Mesothelial cell of epicardium (in vitro differentiated cells): ENCODE measurements at places on chromosomes 6 and 20. TPM values are rescaled to one million over a fixed set of nuclear protein-coding genes. Genes with fewer than 3 reads are reported as not detected.

DNA sequence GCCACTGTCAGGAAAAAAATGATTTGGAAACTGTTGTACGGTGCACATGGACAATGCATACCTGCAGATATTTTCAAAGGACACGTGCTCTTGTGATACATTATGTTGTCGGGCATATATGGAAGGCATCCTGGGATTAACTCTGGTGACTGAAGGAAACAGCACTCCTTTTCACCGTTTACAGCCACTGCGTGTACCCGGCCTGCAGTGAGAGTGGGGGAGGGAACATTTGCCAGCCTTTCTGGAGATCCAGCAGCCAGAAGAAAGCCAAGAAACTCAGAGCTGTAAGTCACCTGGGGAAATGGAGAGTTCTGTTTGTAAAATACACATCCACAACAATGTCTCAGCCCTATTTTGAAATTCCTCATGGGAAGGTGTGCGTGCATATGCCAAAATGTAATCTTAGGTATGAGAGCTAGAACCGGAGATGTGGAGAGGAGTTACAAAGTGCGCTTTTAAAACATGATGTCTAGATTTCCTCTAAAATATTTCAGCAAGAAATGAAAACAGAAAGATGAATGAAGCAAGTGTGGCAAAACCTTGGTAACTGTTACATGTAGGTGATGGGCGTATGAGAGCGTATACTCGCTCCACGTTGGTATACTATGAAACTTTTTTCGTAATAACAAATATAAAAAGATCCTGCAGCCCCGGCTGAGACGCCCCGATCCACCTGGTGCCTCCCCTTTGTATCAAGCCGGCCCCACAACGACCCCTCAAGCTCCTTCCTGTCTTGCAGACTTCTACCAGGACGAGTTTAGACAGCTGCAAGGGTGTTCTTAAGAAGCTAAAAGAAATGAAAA, 8.6 kb upstream of the FOXF2 start:
- peaks cover 93% of the 10 kb centered on the region for H3K27me3 ChIP-seq
- DNase-seq = no peak
- no peaks in the 10 kb centered on the region for H3K36me3 ChIP-seq
- no peak overlapping the region for H3K27ac ChIP-seq

DNA sequence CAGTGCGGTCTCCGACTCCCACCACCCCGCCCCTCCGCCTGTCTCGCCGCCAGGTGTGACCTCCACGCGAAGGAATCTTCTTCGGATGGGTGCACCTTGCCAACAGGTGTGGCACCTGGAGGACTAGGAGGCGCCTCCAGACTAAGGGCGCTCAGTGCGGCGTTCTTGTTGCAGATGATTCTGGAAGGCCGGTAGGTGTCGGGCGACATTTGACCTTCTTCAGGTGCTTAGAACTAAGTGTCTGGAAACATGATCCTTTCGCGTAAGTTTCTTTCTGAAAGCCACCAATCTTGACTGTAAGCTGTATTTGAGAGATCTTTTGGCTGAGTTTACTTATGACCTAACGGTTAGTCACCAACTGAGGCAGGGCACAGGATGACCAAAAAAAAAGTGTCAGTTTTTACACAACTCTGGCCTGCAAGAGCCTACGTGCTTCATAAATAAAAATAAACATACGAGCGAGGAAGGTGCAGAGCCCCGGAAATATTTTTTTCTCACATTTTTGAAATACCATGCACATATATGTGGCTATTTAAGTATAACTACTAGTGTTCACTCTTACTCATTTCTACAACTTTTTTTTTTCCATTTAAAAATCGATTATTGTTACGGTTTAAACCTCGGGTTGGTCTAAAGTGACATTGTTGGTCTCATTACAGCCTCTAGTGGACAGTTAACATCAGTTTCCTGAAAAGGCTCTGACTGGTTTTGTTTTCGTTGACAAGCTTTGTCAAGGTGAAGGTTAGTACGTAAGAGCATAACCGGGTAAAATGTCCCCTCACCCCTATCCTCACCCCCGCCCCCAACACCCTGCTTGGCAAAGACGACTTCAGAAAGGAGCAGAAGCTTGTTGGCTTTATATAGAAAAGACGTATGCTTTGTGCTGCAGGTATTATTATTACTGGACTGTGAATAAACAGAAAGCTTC, 1.6 kb upstream of the ATXN1 start:
- H3K36me3 ChIP-seq = no peaks in the 10 kb centered on the region
- H3K27me3 ChIP-seq = no peaks in the 10 kb centered on the region
- DNase-seq = peak; percentile 54
- peak overlapping the region; percentile 95 for H3K27ac ChIP-seq
- peaks cover 53% of the 10 kb centered on the region for H3K4me1 ChIP-seq
- H3K4me3 ChIP-seq = peak overlapping the region; percentile 97

GRCh38 chr6:25931411-25931709, 869 bp upstream of the SLC17A2 start:
- DNase-seq = no peak

GRCh38 chr6:18663011-18663410, 275.9 kb downstream of the RNF144B start:
- DNase-seq = no peak
- H3K36me3 ChIP-seq = no peaks in the 10 kb centered on the region
- H3K27ac ChIP-seq = no peak overlapping the region
- H3K27me3 ChIP-seq = peaks cover 13% of the 10 kb centered on the region

DNA sequence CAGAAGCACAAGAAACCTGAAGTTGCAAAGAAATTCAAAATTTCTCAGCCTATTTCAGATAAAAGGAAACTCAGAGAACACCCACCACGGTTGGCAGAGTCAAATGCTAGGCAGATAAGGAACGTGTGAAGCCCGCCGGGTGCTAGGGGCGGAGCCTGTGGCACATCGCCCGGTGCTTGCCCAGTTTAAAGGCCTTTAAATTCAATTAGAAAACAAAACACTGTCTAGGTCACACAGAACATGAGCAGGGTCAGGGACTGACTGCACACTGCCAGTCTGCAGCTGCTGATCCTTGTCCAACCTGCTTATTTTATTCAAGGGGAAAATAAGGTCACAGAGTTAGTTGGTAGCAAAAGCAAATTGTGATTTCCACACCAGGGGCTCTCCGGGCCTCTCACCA, 75.8 kb downstream of the PSMG4 start:
- no peak overlapping the region for H3K4me3 ChIP-seq
- DNase-seq = no peak
- H3K27me3 ChIP-seq = no peaks in the 10 kb centered on the region
- peaks cover 29% of the 10 kb centered on the region for H3K4me1 ChIP-seq
- H3K27ac ChIP-seq = no peak overlapping the region

DNA sequence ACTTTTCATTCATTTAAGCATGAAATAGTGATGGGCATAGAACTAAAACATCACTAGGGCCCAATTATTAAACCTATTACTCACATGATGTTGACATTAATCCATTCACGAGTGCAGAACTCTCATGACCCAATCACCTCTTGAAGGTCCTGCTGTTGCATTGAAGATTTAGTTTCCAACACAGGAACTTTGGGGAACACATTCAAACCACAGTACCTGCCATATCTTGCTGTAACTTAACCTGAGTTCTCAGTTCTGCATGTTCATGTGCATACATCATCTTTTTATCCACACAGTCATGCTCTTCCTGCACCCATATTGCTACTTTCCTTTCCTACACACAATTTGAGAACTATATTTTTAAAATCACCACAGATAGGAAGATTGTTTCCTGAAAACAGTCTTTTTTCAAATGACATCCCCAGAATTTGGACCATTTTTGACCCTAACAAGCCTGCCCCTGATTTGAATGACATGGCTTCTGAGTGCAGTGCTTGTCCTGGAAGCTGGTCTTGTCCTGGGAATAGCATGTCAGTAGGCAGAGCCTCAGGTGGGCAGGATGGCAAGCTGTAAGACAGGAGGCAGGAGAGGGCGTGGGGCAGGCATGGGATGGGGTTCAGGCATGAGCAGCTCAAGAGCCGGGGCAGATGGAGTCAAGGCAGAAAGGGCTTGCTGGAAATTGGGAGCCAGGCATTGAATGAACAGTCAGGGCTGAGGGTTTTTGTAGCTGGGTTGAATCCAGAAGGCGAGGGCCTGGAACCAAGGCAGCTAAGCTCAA, 49.2 kb upstream of the FOXC1 start:
- peaks cover 10% of the 10 kb centered on the region for H3K27me3 ChIP-seq
- no peaks in the 10 kb centered on the region for H3K36me3 ChIP-seq
- H3K4me1 ChIP-seq = peaks cover 2% of the 10 kb centered on the region

GRCh38 chr6:79143320-79143898, 65.4 kb upstream of the PHIP start:
- H3K27ac ChIP-seq = no peak overlapping the region
- no peak overlapping the region for H3K4me3 ChIP-seq
- H3K4me1 ChIP-seq = no peaks in the 10 kb centered on the region

- H3K36me3 ChIP-seq = no peaks in the 10 kb centered on the region
- H3K4me3 ChIP-seq = no peak overlapping the region
- no peaks in the 10 kb centered on the region for H3K27me3 ChIP-seq
- DNase-seq = no peak
- no peak overlapping the region for H3K27ac ChIP-seq
These were observed 27.1 kb downstream of the ID4 start for GRCh38 chr6:19864285-19864684.

DNA sequence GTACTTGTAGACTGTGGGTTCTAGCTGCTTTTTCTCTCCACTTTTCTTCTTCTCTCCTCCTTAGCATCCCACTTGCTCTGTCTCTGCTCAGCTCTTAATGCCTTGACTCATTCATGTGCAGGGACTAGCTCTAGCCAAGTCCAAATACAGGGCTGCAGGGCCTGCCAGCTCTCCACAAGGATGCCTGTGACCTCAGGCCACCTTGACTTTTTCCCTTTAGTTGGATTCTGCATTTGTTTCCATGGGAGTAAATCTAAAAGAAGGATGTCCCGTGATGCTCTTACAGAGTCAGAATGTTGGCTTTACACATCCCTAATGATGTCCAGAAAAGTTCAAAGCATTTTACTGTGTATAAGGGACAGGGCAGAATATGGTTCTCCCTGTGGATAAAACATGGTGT, 101.8 kb upstream of the PREP start:
- H3K4me3 ChIP-seq = no peak overlapping the region
- no peak overlapping the region for H3K27ac ChIP-seq
- peaks cover 10% of the 10 kb centered on the region for H3K4me1 ChIP-seq
- H3K27me3 ChIP-seq = peaks cover 34% of the 10 kb centered on the region

DNA sequence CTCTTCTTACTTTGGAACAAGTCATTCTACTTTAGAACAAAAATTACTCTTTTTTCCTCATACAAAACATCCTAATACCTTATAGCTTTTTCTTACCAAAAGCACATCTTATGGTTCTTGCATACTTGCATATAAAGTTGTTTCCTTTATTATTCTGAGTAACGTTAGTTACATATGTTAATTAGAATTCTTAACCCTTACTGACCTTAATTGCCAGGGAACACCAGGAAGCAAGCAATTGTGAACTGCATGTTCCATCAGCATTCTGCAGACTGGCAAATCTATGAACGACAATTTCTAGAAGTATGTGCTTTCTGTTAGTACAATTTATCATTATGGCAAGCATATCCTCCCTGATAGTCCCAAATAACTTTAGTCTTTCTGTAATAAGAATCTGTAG, 831.0 kb downstream of the C6orf118 start:
- no peak overlapping the region for H3K27ac ChIP-seq
- no peak overlapping the region for H3K4me3 ChIP-seq
- no peaks in the 10 kb centered on the region for H3K27me3 ChIP-seq
- no peaks in the 10 kb centered on the region for H3K4me1 ChIP-seq
- no peak for DNase-seq

GRCh38 chr20:53990003-53990402, 80.4 kb downstream of the BCAS1 start:
- H3K27me3 ChIP-seq = peaks cover 34% of the 10 kb centered on the region
- peaks cover 5% of the 10 kb centered on the region for H3K4me1 ChIP-seq
- no peaks in the 10 kb centered on the region for H3K36me3 ChIP-seq
- no peak overlapping the region for H3K4me3 ChIP-seq
- no peak for DNase-seq
- H3K27ac ChIP-seq = no peak overlapping the region

- H3K36me3 ChIP-seq = no peaks in the 10 kb centered on the region
- peaks cover 50% of the 10 kb centered on the region for H3K27me3 ChIP-seq
- H3K27ac ChIP-seq = no peak overlapping the region
- DNase-seq = no peak
- H3K4me1 ChIP-seq = no peaks in the 10 kb centered on the region
- H3K4me3 ChIP-seq = no peak overlapping the region
These were observed 11.0 kb upstream of the SYNDIG1 start for GRCh38 chr20:24458436-24458835.

DNA sequence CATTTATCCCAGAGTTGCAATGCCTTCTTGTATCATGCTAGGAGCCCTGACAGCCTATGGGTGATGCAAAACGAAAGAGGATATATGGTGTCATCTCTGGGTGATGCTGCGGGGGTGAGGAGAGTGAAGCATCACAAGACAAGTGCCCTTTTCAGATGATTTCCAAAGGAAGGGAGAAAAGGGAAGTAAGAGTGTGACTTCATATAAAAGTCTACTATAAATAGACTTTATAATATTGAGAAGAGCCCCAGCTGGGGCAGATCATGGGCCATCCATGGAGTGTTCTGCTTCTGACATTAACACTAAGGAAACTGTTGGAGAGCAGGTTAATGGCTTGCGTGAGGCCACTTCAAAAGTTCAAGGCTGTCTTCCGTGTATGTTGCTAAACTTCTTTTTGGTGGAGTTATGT, 4.4 kb downstream of the CD83 start:
- H3K4me1 ChIP-seq = peaks cover 12% of the 10 kb centered on the region
- H3K27me3 ChIP-seq = no peaks in the 10 kb centered on the region
- no peaks in the 10 kb centered on the region for H3K36me3 ChIP-seq
- H3K27ac ChIP-seq = no peak overlapping the region
- no peak overlapping the region for H3K4me3 ChIP-seq

DNA sequence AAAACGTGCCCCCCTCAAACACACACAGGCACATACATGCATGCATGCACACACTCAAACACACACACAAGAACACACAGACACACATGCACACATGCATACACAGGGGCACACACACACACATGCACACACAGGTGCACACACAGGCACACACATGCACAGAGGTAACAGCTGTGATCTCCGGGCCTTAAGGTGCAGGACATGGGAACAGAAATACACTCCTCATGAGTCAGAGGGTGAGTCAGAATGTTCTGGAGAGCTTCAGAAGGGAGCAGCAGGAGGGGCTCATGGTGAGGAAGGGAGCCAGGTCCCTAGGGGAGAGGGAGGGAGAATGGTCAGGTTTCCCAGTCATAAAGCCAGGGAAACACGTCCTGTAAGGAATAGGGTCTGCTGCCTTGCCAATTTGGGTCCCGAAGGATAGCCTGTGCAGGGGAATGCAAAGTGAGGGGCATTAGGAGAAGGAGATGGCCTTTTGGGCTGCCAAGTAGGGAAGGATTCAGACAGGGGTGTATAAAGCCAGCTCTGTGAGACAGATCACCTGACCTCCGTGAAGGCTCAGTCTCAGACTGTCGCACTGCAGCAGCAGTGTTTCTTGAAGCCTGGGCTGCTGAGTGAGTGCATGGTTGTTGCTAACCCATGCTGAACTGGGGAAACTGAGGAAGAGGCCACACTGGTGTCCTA, 123.9 kb downstream of the MAFB start:
- peaks cover 19% of the 10 kb centered on the region for H3K4me1 ChIP-seq
- no peaks in the 10 kb centered on the region for H3K27me3 ChIP-seq
- no peak for DNase-seq
- H3K4me3 ChIP-seq = no peak overlapping the region
- no peaks in the 10 kb centered on the region for H3K36me3 ChIP-seq
- H3K27ac ChIP-seq = no peak overlapping the region

- peak overlapping the region; percentile 21 for H3K27ac ChIP-seq
- no peaks in the 10 kb centered on the region for H3K36me3 ChIP-seq
- H3K4me3 ChIP-seq = no peak overlapping the region
- peaks cover 9% of the 10 kb centered on the region for H3K27me3 ChIP-seq
These were observed 207.9 kb downstream of the ERMARD start for GRCh38 chr6:169959136-169960002.

Gene SLC12A5
- 6.9 to 9.1 TPM (median 7.7 TPM) in 3 replicates for total RNA-seq

Gene SNAP91
- total RNA-seq = 0.40 to 1.3 TPM (median 0.88 TPM) in 3 replicates

Gene CYP39A1
- 6.1 to 6.9 TPM (median 6.3 TPM) in 3 replicates for total RNA-seq

Gene R3HDML
- total RNA-seq = not detected in 3 replicates

Gene LGSN
- 0.14 TPM in 1 of 3 replicates, not detected in the others for total RNA-seq

Gene EDN3
- 17.4 to 19.0 TPM (median 17.6 TPM) in 3 replicates for total RNA-seq
